Fibroblast of lung (primary cell): ENCODE measurements at places on chromosomes 11 and 22. TPM values are rescaled to one million over a fixed set of nuclear protein-coding genes. Genes with fewer than 3 reads are reported as not detected.

MPZL3 gene
- total RNA-seq: 0.26 and 0.33 TPM in 2 replicates

PANX2 gene
- under 0.01 and 0.17 TPM in 2 replicates for total RNA-seq

SEPTIN5 gene
- 19.8 and 25.8 TPM in 2 replicates for total RNA-seq

C11orf65 gene
- total RNA-seq: 1.8 and 2.3 TPM in 2 replicates

BTG4 gene
- total RNA-seq: under 0.01 and 0.33 TPM in 2 replicates

OR4C12 gene
- not detected in 2 replicates for total RNA-seq

OR4A47 gene
- not detected in 2 replicates for total RNA-seq
